NCI-H748 treated with DMSO at 0.1 percent for 48 hours (cell line): ENCODE measurements at places on chromosomes 3 and 15.
A peak's percentile ranks its signal among the peaks of the same experiment; 100 is the strongest.

DNA sequence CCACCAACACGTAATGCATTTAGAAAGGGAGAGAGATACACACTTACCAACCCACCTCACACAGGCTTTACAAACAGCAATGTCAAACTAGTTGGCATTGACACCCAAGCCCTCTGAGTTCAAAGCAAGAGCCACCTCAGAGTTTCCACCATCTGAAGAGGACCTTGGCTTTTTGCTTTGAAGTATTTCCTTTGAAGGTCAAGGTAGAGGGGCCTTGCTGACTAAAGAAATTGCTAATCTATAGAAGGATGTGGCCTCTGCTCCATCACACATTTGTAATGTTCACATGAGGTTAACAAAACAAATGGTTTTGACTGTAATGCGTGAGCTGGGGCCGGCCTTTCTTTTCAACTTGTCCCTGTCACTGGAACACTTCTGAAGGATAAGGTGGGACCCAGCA lies 117.7 kb downstream of the POLR2M start:
- no peak for DNase-seq

DNA sequence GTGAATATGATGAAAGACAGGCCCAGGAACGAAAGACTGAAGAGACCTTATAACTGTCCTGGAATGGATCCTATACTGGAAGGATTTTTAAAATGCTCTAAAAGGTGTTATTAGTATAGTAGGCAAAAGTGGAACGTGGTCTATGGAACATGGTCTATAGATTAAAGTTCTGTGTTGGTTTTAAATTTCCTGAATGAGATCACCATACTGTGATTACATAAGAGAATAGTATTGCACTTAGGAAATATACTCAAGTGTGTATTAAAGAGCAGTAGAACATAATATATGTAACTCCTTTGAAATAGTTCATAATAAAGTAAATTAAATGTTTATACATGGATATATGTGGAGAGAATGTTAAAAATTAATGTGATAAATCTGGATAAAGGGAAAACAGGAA lies 68.2 kb downstream of the SPRED1 start:
- no peak for DNase-seq

- no peak for DNase-seq
Measured at GRCh38 chr15:31957581-31957980, 72.7 kb upstream of the CHRNA7 start.

DNA sequence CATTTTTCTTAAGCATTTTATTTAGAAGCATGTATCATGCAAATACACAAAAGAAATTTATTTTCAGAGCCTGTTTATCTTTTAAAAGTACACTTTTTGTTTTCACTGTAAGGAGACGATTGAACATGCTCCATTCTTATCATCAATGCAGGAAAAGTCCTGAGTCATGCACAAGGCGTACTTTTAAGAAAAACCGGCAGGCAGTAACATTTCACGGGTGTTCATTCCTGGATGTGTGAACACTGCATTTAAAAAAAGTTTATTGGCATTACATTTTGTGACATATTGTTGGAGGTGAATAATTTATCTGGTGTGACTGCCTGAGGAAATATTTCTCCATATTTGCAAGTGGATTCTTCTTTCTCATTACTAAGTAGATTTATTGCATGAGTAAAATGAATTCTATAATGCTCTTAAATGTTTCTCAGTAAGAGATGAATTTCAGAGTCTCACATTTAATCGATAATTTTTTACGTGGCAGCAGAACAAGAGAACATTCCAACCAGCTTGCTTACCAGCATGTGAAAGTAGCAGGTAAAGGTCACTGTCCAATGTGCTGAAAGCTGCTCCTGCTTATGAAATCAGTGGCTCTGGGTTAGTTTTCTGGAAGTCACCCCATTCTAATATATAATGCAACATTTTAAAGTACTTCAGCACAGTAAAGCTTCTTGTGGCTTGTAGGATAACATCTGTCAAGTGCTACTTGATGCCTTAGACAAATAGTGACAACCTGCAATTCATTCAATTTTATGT lies 87.0 kb downstream of the SV2B start:
- DNase-seq, result no peak

DNA sequence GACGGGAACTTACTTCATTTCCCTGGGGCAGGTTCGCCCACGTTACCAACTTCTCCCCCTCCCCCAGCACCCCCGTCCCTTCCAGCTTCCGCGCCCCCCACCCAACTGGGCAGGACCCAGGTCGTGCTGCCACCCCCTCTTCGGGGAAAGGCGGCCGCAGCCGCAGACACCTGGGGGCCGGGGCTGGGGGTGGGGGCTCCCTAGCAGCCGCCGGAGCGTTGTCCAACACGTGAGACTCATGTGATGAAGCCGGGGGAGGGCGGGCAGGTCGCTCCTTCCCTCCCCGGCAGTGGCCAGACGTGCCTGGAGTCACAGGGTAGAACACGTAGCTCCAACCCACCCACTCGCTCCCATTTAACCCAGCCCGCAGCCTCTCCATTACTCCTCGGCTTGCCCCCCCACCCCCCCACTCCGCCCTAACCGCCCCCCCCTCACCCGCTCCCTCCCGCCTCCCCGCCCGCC lies 240 bp upstream of the BHLHE40 start:
- DNase-seq, result peak; percentile 72

DNA sequence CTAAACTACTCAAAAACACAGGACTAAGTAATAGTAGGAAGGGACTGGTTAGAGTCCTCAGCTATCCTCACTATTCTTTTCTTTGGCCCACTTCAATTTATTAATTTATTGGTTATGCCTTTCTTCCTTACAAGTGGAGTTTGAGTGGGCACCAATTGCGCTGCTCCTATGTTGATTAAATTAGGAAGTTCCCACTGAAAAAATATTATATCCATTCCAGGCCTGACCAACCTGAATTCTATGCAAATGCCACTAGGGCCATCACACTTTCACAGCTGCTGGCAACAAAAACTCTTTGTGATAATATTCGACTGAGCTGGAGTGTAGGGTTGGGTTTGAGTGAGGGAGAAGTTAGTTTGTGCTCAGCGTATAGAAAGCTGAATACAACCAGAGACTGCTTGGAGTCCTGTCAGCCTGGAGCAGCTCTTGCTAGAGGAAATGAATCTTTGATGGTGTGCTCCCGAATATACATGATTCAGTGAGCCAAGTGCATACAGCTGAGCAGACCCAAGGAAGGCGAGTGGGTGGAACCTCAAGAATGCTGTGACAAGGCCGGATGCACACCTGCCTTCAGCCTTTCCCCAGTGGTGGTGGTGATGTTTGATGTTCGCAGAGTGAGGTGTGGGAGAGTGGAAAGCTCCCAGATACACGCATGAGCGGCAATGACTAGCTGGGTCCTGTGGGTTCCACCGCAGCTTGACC lies 1.5 kb downstream of the ARHGEF3 start:
- no peak for DNase-seq

DNA sequence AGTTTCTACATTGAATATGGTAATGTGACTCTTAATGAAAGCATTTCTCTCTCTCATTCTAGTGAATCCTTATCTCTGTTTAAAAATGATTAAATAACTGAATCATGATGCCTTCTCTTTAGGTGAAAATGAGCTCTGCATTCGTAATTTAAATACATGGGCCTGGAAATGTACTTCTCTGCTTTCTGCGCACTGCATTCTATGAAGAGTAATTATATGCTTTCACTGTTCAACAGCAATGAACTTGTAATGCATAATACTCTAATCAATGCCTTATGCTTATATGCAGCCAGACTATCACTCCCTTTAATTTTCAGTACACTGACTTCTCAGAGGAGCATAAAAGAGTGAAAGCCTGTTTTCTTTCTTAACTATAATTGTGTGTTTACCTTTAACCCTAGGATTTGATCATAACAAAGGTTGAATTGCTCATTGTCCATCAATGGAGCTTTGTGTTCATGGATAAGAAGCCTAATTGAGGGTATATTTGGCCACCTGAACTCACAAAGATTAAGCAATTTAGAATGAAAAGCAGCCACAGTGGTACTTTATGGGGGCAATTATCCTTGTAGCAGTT lies 330.8 kb upstream of the PDZRN3 start:
- DNase-seq, result peak; percentile 96
